ENCODE measurements at places on chromosomes 13 and 19. TPM values are rescaled to one million over a fixed set of nuclear protein-coding genes. Genes with fewer than 3 reads are reported as not detected.

Gene TMEM255B
- 1.6 TPM for total RNA-seq

Gene TEX29
- total RNA-seq = not detected

Gene FFAR2
- total RNA-seq = 0.08 TPM

Gene MAST1
- 1.7 TPM for total RNA-seq

Gene USHBP1
- 0.08 TPM for total RNA-seq

All from HT-29 (cell line).